Testis (tissue), 5 donors: ENCODE measurements at places on chromosomes 7 and 10.
A peak's percentile ranks its signal among the peaks of the same experiment; 100 is the strongest.

- no peak overlapping the region for H3K27ac ChIP-seq
- no peaks in the 10 kb centered on the region for H3K27me3 ChIP-seq
- H3K4me3 ChIP-seq = no peak overlapping the region
- no peak for DNase-seq
- no peaks in the 10 kb centered on the region for H3K36me3 ChIP-seq
These were observed 130.3 kb upstream of the POT1 start for GRCh38 chr7:125059861-125060456.

- no peak overlapping the region for H3K4me3 ChIP-seq
- no peaks in the 10 kb centered on the region for H3K36me3 ChIP-seq
- H3K27me3 ChIP-seq = no peaks in the 10 kb centered on the region
- H3K27ac ChIP-seq = no peak overlapping the region
These were observed 7.4 kb upstream of the RRP12 start for GRCh38 chr10:97408496-97408992.

GRCh38 chr7:683526-684205 lies 42.8 kb upstream of the DNAAF5 start:
- no peak for DNase-seq
- H3K27ac ChIP-seq = no peak overlapping the region
- no peak overlapping the region for H3K4me3 ChIP-seq
- H3K36me3 ChIP-seq = no peaks in the 10 kb centered on the region
- H3K27me3 ChIP-seq = no peaks in the 10 kb centered on the region

GRCh38 chr10:34327184-34327583 lies 487.9 kb downstream of the PARD3 start:
- no peaks in the 10 kb centered on the region for H3K27me3 ChIP-seq
- H3K4me1 ChIP-seq = no peaks in the 10 kb centered on the region
- no peaks in the 10 kb centered on the region for H3K36me3 ChIP-seq

DNA sequence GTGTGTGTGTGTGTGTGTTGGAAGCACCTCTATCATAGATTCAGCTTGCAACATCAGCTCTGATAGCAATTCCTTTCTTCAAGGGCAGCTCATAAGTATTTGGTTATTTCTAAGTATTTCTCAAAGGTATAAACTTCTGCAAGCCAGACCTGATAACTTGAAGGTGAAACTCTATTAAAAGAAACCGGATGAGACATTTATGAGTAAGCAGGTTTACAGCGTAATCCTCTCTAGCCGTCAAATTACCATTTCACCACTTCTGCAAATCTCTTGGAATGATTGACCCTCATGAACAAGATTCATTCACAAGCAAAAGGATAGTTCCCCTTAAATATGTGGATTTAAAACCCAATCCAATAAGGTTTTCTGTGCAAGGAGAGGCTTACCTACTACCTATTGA lies 23.1 kb downstream of the PDE1C start:
- DNase-seq = no peak
- H3K27me3 ChIP-seq = no peaks in the 10 kb centered on the region
- H3K27ac ChIP-seq = no peak overlapping the region

DNA sequence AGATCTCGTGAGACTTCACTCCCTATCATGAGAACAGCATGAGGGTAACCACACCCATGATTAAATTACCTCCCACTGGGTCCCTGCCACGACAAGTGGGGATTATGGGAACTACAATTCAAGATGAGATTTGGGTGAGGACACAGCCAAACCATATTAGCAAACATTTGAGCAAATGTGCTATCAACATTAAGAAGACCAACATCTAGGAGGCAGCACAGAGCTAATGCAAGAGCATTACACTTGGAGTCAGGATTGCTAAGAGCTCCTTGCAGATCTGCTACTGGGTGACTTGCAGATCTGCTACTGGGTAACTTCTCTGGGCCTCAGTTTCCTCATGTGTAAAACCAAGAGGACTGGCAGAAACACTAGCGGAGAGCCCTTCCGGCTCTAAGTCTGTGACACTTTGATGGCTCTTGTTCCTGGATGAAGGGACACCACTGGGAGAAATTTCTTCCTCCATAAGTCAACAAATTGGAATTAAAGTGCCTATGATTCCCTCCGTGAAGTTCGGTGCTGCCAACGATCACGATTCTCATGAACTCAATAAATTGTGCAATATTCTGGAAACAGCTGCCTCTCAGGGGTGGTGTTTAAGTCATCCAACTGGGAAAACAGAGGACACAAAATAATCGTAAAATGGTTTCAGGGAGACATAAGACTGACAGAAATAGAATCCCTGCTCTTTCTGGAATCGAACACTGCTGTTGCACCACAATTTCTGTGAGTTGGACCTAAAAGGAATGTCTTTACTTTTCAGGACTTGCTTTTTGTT lies 115.8 kb upstream of the ITGB1 start:
- H3K27ac ChIP-seq = no peak overlapping the region
- no peaks in the 10 kb centered on the region for H3K4me1 ChIP-seq
- no peaks in the 10 kb centered on the region for H3K36me3 ChIP-seq
- no peak for DNase-seq
- H3K27me3 ChIP-seq = no peaks in the 10 kb centered on the region

- H3K4me1 ChIP-seq = no peaks in the 10 kb centered on the region
- no peak overlapping the region for H3K27ac ChIP-seq
- no peak overlapping the region for H3K4me3 ChIP-seq
- no peaks in the 10 kb centered on the region for H3K36me3 ChIP-seq
These were observed 755.2 kb downstream of the AUTS2 start for GRCh38 chr7:70353330-70353945.

DNA sequence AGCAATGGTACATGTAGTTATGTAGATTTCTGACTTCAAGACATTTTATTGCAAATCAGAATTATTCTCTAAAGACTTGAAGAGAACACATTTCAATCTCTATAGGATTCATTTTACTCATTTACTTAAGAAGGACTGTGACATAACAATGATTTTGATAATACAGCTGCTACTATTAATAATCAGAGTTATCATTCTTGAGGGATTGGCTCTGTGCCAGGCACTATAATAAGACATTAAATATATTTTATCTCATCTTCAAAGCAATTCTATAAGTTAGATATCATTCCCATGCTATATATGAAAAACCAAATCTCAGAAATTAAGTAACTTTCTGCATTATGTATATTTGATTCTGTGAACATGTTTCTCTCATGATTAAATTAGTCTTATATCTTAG lies 103.7 kb upstream of the CALCR start:
- H3K27ac ChIP-seq = no peak overlapping the region
- no peaks in the 10 kb centered on the region for H3K36me3 ChIP-seq
- H3K4me3 ChIP-seq = no peak overlapping the region
- no peaks in the 10 kb centered on the region for H3K4me1 ChIP-seq

GRCh38 chr7:82087099-82087498 lies 317.3 kb upstream of the HGF start:
- H3K4me3 ChIP-seq = no peak overlapping the region
- H3K27me3 ChIP-seq = no peaks in the 10 kb centered on the region
- no peaks in the 10 kb centered on the region for H3K4me1 ChIP-seq
- H3K36me3 ChIP-seq = no peaks in the 10 kb centered on the region
- H3K27ac ChIP-seq = no peak overlapping the region
- no peak for DNase-seq

GRCh38 chr10:103045961-103046360 lies 127.9 kb downstream of the CNNM2 start:
- peaks cover 6% of the 10 kb centered on the region for H3K4me1 ChIP-seq
- no peaks in the 10 kb centered on the region for H3K27me3 ChIP-seq
- H3K4me3 ChIP-seq = no peak overlapping the region

GRCh38 chr7:73521636-73522104 lies 423 bp downstream of the BAZ1B start:
- peak overlapping the region; percentile 97 for H3K27ac ChIP-seq
- H3K4me1 ChIP-seq = peaks cover 19% of the 10 kb centered on the region
- no peak for DNase-seq
- H3K4me3 ChIP-seq = peak overlapping the region; percentile 88

DNA sequence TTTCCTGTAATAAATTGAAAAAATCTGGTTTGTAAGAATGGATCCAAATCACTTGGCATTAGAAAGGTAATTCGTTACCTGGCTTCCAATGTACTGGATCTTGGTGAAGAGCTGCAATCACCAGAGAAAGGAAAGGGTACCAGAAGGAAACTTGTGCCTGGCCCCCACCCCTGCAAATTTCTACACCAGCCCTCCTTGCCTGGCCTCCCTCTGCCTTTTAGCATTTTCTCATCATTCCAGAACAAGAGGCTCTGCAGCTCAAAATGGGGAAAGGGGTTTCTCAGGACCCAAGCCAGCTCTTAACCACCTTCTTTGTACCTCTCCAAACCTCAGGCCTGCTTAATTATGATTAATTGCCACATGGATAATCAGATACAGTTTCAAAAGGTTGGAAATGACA lies 612.8 kb upstream of the MGMT start:
- peaks cover 13% of the 10 kb centered on the region for H3K4me1 ChIP-seq
- H3K36me3 ChIP-seq = no peaks in the 10 kb centered on the region
- H3K4me3 ChIP-seq = no peak overlapping the region
- no peak overlapping the region for H3K27ac ChIP-seq
- no peaks in the 10 kb centered on the region for H3K27me3 ChIP-seq
- no peak for DNase-seq

DNA sequence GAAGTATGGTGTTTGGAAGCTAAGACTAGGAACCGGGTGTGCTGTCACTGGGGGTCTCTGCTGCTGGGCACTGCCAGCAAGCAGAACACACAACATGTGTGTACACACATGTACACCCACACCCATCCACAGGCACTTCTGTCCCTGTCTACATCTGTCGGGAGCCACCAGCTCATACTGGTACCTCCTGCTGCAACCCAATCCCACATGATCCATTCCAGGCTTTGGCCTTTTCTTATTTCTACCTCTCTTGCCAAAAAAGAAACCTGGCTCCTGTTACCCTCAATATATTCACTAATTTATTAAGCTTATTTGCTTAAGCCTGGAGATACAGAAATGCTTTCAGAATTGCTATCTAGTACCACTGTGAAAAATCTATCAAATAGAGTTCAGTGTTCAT lies 246.0 kb downstream of the DIP2C start:
- no peak overlapping the region for H3K4me3 ChIP-seq
- H3K4me1 ChIP-seq = no peaks in the 10 kb centered on the region

DNA sequence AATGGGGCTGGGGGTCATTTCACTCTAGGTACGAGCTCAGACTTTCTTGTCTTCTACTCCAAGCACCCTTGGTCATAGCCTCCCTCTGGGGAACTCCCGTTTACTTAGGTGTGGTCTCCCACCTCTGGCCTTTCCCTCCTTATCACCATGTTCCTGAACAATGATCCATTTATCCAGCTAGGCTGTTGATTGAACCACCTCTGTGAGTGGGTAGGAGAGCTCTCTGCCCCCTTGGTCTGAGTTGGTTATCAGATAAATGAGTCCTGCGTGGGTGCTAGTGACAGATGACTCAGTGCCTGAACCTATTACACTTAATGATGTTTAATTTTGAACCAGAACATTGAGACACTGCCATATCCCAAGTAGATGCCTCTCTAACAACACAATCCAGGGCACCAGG lies 9.4 kb downstream of the BLNK start:
- no peak overlapping the region for H3K27ac ChIP-seq
- DNase-seq = no peak
- H3K4me3 ChIP-seq = no peak overlapping the region

- H3K4me1 ChIP-seq = no peaks in the 10 kb centered on the region
- H3K36me3 ChIP-seq = no peaks in the 10 kb centered on the region
- no peak overlapping the region for H3K27ac ChIP-seq
- H3K4me3 ChIP-seq = no peak overlapping the region
These were observed 15.6 kb upstream of the FXYD4 start for GRCh38 chr10:43355749-43356371.

DNA sequence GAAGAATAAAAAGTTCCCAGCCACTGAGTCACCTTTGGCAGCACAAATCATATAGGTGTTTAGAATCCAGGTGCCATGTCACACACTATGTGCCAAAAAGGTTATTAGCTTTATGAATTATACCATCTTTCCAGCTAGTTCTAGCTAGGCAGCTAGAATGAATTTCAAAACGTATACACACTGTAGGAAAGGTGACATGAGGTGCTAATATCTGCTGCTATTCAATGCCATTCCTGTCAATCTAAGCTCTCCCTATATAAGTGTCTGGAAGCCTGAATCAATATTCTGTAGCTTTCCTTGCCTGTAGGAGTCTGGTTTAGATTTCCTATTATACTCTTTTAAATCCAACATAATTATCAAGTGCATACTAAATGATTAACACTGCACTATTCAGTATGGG lies 868.6 kb downstream of the GATA3 start:
- H3K4me3 ChIP-seq = no peak overlapping the region
- H3K27ac ChIP-seq = no peak overlapping the region
- no peaks in the 10 kb centered on the region for H3K36me3 ChIP-seq
- DNase-seq = no peak
- H3K4me1 ChIP-seq = no peaks in the 10 kb centered on the region
- no peaks in the 10 kb centered on the region for H3K27me3 ChIP-seq

- H3K4me1 ChIP-seq = no peaks in the 10 kb centered on the region
- H3K36me3 ChIP-seq = no peaks in the 10 kb centered on the region
These were observed 96.9 kb downstream of the PLPP4 start for GRCh38 chr10:120553911-120554310.

- no peaks in the 10 kb centered on the region for H3K36me3 ChIP-seq
- H3K4me3 ChIP-seq = no peak overlapping the region
- no peaks in the 10 kb centered on the region for H3K27me3 ChIP-seq
These were observed 71.2 kb downstream of the TMEM178B start for GRCh38 chr7:141144921-141145629.

GRCh38 chr7:22732556-22733126 lies 5.6 kb downstream of the IL6 start:
- H3K4me3 ChIP-seq = no peak overlapping the region
- no peaks in the 10 kb centered on the region for H3K4me1 ChIP-seq
- H3K27me3 ChIP-seq = no peaks in the 10 kb centered on the region
- DNase-seq = no peak
- no peaks in the 10 kb centered on the region for H3K36me3 ChIP-seq

DNA sequence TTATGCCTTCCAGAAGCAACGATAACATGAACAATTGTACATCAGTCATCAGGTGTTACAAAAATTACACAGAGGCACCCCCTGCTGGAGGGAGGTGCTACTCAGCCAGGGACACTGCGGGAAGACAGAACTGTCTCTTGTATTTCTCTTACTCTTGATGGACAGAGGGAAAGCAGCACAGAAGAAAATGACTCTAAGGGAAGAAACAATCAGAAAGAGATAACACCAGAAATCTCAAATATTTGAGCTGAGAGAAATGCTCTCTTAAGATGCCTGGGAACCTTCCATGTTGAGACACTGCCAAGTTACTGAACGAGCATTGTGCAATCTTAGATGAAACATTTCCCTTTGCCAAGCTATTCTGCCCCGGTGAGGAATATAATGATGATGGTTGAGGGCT lies 227.6 kb upstream of the NPSR1 start:
- H3K4me1 ChIP-seq = no peaks in the 10 kb centered on the region
- H3K4me3 ChIP-seq = no peak overlapping the region
- no peaks in the 10 kb centered on the region for H3K27me3 ChIP-seq

- no peaks in the 10 kb centered on the region for H3K27me3 ChIP-seq
- no peaks in the 10 kb centered on the region for H3K36me3 ChIP-seq
- no peak overlapping the region for H3K27ac ChIP-seq
- peak; percentile 93 for DNase-seq
- no peaks in the 10 kb centered on the region for H3K4me1 ChIP-seq
These were observed 25.1 kb upstream of the GHRHR start for GRCh38 chr7:30938435-30939316.

- no peak for DNase-seq
- H3K36me3 ChIP-seq = no peaks in the 10 kb centered on the region
- no peaks in the 10 kb centered on the region for H3K4me1 ChIP-seq
- H3K27ac ChIP-seq = no peak overlapping the region
These were observed 37.2 kb downstream of the RBM33 start for GRCh38 chr7:155681663-155682062.
